Left forelimb (tissue), 1 donor: ENCODE measurements at places on chromosomes 6 and 20.
A peak's percentile ranks its signal among the peaks of the same experiment; 100 is the strongest.

GRCh38 chr20:62647521-62648317, 5.4 kb downstream of the SLCO4A1 start:
- DNase-seq = no peak

DNA sequence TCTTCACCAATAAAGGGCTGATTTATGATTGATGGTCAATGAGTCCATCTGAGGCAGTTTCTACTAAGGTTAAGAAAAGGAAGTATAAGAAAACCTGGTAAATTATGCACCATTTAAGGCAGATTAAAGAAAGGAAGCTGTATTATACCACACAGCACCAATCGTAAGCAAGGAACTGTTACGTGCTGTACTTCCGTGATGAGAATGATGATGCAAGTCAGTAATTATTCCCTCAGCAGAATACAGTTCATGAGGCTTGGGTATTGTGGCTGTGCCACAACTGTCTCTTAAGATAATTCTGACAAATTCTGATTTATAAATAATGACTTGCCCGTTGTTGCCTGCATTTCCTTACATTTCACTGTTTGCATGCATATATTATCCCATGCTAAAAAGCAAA, 699.0 kb downstream of the HDGFL1 start:
- no peak for DNase-seq

- no peak for DNase-seq
These were observed 21.6 kb downstream of the LY86 start for GRCh38 chr6:6610031-6610591.

DNA sequence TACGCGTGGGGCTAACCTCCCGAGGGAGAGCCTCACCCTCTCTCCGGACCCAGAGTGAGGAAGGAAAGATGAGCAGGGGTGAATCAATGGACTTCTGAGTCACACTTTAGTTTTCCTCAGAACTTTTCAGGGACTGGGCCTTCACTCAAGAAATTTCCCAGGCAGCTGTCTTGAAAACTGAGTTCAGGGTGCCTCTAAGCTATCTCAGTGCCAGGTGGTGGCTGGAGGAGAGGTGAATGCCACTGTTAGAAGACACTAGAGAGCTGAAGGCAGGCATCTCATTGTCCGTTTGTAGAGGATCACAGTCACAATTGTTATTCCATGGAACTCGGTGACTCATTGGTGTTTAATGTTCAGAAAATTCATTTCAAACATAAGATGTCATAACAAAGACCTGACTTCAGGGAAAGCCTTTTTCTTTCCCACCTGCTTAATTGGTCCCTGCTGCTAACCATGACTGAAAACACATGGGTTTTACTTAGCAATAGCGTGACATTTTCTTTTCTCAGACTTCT, 5.3 kb upstream of the SERPINB6 start:
- DNase-seq = no peak

- peak; percentile 79 for DNase-seq
These were observed 148.7 kb downstream of the PRL start for GRCh38 chr6:22147921-22148776.

- DNase-seq = no peak
These were observed 105.7 kb upstream of the LAMP5 start for GRCh38 chr20:9408422-9409300.

GRCh38 chr6:33411632-33412005, 805 bp downstream of the PHF1 start:
- no peak for DNase-seq

- no peak for DNase-seq
These were observed 6.1 kb upstream of the RWDD1 start for GRCh38 chr6:116564921-116565872.

DNA sequence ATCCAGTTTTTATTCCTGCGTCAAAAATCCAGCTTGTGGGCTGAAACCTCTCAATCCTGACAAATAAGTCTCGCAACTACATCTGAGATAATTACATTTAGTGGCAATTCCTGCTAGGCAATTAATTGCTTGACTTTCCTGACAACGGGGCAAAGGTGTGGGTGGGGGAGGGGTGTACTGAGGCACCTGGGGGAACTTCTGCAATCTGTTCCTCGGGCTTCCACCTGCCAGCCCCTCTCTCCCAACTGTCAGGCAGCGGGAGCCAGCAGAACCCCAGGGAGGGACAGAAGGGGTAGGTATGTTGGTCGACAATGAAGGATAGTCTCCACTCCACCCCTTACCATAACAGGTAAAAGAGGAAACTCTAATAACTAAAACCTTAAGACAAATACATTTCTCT, 6.8 kb downstream of the C6orf52 start:
- no peak for DNase-seq

- DNase-seq = no peak
These were observed 7.9 kb downstream of the ROS1 start for GRCh38 chr6:117417851-117418250.
